Esophagus muscularis mucosa (tissue), 4 donors: ENCODE measurements at places on chromosomes 16 and 17. TPM values are rescaled to one million over a fixed set of nuclear protein-coding genes. Genes with fewer than 3 reads are reported as not detected.

DNA sequence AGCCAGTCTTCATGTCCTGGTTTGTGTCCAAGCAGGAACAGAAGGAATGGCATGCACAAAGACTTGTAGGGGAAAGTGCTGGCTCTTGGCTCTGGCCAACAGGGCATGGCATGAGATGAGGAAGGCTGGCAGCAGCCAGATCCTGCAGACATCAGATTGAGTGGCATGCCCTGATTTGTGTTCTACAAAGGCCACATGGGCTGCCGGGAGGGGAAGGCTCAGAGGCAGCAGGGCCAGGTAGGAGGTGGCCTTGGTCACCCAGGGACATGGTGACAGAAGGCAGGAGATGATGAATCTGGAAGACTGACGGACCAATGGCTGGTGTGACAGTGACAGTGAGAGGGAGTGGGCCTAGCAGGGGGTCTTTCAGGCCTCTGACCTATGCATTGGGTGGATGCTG, 33.7 kb downstream of the SMPD3 start:
- no peak for DNase-seq

Gene TMEM114
- total RNA-seq: not detected

- no peak for DNase-seq
Measured at GRCh38 chr17:2865228-2865627, 69.0 kb downstream of the RAP1GAP2 start.

- no peak for DNase-seq
Measured at GRCh38 chr17:50918071-50918932, 52.1 kb upstream of the TOB1 start.

GRCh38 chr16:70526403-70526802, 2.8 kb downstream of the SF3B3 start:
- DNase-seq: no peak

DNA sequence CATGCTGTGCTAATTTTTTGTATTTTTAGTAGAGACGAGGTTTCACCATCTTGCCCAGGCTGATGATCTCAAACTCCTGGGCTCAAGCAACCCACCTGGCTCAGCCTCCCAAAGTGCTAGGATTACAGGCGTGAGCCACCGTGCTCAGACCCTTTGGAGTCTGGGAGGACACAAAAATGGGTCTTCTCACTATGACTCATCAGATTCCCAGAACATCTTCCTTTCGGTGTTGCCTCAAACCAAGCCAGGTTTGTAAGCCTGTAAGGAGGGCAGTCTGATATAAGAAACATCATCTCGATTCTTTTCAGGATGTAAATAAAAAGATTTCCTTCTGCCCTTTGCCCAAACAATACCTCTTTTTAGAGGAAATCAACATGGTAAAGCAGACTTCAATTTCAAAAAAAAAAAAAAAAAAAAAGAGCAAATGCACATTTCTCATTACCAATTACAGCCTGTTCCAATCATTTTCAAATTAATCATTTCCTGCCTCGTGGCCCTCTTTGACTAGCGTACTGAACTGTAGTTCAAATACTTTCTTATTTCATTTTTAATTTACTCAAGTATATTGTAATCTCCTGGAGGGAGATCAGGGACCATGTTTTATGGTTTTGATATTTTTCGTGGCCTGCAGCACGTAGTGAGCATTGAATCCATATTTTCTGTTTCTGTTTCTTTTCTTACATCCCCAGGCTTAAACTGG, 409.6 kb downstream of the GRIN2A start:
- DNase-seq: no peak

Gene CBX2
- 2.8 TPM for total RNA-seq

GRCh38 chr17:80843741-80844156, 147.9 kb upstream of the CHMP6 start:
- DNase-seq: no peak

GRCh38 chr17:15444805-15445204, 22.6 kb downstream of the CDRT4 start:
- no peak for DNase-seq

Gene KRTAP4-9
- not detected for total RNA-seq

Gene SLFN11
- total RNA-seq: 21.1 TPM

DNA sequence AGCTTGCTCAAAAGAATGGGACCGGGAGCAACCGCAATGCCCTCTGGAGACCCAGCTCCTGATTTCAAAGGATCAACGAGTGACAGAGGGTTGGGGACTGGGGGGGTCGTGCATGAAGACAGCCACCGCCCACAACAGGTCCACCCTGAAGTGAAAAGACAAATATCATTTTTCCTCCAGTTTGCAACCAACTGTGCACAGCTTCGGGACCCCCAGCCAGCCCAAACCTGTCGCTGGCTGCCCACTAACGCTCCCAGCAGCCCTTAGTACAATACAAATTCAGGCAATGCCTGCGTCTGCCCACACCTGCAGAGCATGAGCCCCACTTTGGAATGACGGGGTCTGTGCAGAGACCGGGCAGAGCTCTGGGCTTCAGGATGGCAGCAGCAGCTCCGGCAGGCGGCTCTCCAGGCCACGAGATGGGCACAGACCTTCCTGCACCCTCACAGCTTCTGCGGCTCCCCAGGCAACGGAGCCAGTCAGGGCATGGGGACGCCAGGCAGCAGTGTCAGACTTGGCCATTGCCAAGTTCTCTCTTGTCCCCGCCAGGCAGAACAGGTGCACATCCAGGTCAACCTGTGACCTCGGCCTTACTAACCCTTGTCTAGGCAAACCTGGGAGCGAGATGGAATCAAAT, 60.1 kb downstream of the TBC1D16 start:
- no peak for DNase-seq

Gene EPN2
- 46.3 TPM for total RNA-seq

- DNase-seq: peak; percentile 84
Measured at GRCh38 chr17:41338961-41339485, 11.6 kb downstream of the KRT33A start.

Gene SERPINF2
- total RNA-seq: 3.7 TPM

DNA sequence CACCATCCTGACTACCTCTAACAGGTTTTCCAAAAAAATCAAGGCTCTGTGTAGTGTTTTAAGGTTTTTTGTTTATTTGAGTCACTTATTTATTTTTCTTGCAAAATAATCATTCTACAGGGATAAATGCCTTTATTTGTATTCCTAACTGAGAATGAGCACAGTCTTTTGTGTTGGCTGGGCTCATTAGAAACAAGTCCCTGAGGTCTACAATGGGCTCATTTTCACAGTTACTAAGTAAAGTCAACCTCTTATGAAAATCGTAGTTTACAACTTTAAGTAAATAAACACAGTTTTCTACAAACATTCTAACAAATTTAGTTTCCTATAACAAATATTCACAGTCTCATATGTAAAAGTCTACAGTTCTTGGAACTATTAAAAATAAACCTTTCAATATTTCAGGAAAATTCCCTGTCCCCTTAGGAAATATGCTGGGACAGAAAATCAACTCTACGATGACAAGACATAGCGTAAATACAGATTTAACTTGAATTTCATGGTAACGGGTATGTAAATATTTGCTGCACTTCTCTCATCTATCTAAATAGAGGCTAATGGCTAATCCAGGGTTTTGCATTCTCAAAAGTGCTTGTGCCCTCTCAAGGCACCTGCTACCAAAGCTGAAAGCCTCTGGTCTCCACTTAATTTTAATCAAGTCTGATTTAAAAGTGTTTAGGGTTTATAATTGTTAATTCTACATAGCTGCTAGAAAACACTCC, 31.5 kb upstream of the CDH5 start:
- no peak for DNase-seq

Gene MYH10
- total RNA-seq: 26.6 TPM

GRCh38 chr16:3444032-3444388, 530 bp downstream of the NAA60 start:
- DNase-seq: no peak

GRCh38 chr16:75471723-75472633, 7.5 kb upstream of the TMEM170A start:
- DNase-seq: no peak

Gene NGFR
- 21.6 TPM for total RNA-seq

- DNase-seq: no peak
Measured at GRCh38 chr17:63626551-63627180, 4.4 kb downstream of the MAP3K3 start.

DNA sequence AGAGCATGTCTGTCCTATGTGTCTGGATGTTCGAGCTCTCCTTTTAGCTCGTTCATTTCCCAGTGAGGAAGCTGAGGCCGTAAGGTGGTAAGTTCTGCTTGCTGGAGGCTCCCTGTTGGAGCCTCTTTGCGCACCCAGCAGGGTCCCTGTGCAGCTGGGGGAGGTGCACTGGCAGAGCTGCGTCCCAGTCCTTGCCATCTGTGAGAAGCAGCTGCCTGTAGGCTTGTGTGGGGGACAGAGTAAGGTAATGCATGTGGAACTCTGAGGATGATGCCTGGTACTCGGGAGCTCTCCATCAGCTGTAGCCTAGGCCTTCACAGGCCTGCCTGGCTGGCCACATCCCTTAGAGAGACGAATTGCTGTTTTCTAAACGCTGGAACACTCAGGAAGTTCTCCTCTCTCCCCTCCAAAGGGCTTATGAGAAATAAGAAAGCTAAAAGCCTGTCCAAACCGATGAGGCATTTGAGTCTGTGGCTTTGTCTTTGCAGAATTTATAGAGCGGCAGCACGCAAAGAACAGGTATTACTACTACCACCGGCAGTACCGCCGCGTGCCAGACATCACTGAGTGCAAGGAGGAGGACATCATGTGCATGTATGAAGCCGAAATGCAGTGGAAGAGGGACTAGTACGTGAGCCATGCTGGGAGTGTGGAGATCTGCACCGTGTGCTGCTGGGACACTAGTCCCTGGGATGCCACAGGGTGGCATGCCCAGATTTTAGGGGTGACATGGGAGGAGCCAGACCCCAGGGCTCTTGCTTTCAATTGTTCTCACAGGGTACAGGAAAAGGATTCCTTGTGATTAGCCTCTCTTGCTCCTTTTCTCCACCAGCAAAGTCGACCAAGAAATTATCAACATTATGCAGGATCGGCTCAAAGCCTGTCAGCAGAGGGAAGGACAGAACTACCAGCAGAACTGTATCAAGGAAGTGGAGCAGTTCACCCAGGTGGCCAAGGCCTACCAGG, 1.6 kb downstream of the NDUFB10 start:
- no peak for DNase-seq

- no peak for DNase-seq
Measured at GRCh38 chr17:65660947-65661346, 99.5 kb upstream of the AXIN2 start.

Gene PLA2G10
- not detected for total RNA-seq

GRCh38 chr17:35313875-35314409, 59.5 kb downstream of the SLFN11 start:
- no peak for DNase-seq

- DNase-seq: no peak
Measured at GRCh38 chr17:55318081-55318480, 53.3 kb downstream of the HLF start.

GRCh38 chr17:17892009-17892408, 55.2 kb upstream of the SREBF1 start:
- no peak for DNase-seq

Gene TUBB3
- total RNA-seq: 12.2 TPM

- DNase-seq: no peak
Measured at GRCh38 chr17:82276938-82277337, 3.4 kb upstream of the CSNK1D start.

Gene EME1
- not detected for total RNA-seq

DNA sequence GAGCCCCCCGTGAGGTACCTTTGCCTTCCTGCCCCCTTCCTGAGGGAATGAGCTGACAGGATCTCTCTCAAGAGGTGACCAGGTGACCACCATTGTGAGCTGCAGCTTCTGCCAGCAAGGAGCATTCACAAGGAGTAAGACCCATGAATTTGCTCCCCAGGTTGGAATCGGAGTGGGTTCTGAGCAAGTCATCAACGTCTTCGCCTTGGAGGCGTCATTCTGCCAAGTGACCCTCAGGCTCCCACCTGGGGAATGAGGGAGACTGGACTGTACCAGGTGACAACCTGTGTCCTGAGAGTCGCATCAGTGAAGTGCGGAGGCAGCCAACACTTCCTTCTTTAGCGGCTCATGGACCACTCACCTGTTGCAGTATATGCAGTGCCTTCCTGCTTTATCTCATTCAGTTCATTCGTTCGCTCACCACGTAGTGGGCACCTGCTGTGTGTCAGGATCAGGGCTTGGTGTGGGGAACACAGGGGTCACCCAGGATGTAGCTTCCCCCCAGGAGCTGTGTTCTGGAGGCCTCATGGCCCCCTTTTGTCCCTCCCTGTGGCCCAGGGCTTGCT, 22.8 kb downstream of the WSCD1 start:
- no peak for DNase-seq

Gene HOXB7
- 0.66 TPM for total RNA-seq

DNA sequence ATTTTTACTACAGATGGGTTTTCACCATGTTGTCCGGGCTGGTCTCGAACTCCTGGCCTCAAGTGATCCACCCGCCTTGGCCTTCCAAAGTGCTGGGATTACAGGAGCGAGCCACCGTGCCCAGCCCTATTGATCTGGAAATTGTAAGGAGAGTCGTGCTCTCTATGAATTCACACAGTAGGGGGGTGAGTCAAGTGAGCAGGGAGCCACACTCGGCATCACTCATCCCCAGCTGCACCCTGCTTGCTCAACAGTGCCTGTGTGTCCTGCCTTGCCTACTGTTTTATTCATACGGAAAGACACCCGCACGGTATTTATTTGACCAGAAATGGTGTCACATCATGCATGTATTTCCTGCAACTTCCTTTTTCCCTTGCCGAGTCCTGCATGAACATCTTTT, 157.2 kb upstream of the FOXF1 start:
- no peak for DNase-seq

Gene NPIPA2
- total RNA-seq: not detected

- DNase-seq: no peak
Measured at GRCh38 chr17:44910231-44911106, 4.8 kb downstream of the GFAP start.

GRCh38 chr16:4180511-4180910, 61.4 kb downstream of the SRL start:
- DNase-seq: no peak

- peak; percentile 96 for DNase-seq
Measured at GRCh38 chr17:7687072-7687907, at the start of gene TP53. TP53 (minus strand) TSS chr17:7687490; CDS start chr17:7676594, 10,896 bp downstream.

DNA sequence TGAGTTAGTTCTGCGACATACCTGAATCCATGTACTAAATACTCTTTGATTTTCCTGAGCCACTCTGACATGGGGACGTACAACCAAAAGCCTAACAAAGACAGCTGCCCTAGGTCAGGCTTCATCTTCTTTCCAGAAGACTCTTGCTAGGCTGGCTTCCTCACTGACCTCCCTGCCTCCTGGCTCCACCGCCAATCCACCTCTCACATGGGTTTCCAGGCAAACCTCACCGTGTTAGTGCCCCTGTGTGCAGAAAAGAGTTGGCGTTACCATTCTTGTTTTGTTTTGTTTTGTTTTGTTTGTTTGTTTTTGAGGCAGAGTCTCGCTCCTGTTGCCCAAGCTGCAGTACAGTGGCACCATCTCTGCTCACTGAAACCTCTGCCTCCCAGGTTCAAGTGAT, 135.3 kb downstream of the WSCD1 start:
- DNase-seq: no peak

- no peak for DNase-seq
Measured at GRCh38 chr17:521183-521525, 168.5 kb upstream of the RPH3AL start.

DNA sequence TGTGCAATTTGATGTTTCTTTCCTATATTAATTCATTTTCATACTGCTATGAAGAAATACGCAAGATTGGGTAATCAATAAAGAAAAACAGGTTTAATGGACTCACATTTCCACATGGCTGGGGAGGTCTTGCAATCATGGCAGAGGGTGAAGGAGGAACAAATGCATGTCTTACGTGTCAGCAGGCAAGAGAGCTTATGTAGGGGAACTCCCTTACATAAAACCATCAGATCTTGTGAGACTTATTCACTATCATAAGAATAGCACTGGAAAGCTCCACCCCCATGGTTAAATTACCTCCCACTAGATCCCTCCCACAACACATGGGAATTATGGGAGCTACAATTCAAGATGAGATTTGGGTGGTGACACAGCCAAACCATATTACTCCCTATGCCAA, 418.9 kb upstream of the MAF start:
- DNase-seq: no peak

- DNase-seq: no peak
Measured at GRCh38 chr16:57284209-57284951, at the start of gene PLLP. PLLP (minus strand) TSS chr16:57284672; CDS start chr16:57284540, 132 bp downstream.
